ENCODE measurements at places on chromosomes 13 and 19.

- peak; percentile 42 for DNase-seq
Observed at GRCh38 chr19:996051-996838, 4.0 kb upstream of the GRIN3B start.

- no peak for DNase-seq
Observed at GRCh38 chr19:48591021-48591420, 15.5 kb upstream of the SPACA4 start.

GRCh38 chr19:5057860-5058259 lies 88.9 kb downstream of the KDM4B start:
- DNase-seq = no peak

GRCh38 chr19:9009431-9009830 lies 778 bp downstream of the MUC16 start:
- no peak for DNase-seq

DNA sequence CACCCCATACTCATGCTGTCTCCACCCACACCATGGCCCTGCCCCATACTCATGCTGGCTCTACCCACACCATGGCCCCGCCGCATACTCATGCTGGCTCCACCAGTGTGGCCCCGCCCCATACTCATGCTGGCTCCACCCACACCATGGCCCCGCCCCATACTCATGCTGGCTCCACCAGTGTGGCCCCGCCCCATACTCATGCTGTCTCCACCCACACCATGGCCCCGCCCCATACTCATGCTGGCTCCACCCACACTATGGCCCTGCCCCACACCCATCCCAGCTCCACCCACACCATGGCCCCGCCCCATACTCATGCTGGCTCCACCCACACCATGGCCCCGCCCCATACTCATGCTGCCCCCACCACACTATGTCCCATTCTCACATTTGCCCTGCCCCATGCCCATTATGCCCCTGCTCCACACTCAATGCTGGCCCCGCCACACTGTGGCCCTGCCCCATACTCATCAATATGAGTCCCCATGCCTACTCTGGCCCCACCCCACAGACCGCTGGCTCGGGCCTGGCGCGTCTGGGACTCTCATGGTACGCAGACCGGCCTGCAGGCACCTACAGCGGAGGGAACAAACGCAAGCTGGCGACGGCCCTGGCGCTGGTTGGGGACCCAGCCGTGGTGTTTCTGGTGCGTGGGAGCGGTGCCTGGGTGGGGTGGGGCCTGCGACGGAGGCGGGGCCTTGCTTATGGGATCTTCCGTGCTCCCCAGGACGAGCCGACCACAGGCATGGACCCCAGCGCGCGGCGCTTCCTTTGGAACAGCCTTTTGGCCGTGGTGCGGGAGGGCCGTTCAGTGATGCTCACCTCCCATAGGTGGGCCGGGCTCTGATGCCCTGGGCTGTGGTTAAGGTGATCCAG lies 3.7 kb upstream of the ARHGAP45 start:
- no peak for DNase-seq

- no peak for DNase-seq
Observed at GRCh38 chr13:42272804-42273175, 838 bp downstream of the AKAP11 start.

DNA sequence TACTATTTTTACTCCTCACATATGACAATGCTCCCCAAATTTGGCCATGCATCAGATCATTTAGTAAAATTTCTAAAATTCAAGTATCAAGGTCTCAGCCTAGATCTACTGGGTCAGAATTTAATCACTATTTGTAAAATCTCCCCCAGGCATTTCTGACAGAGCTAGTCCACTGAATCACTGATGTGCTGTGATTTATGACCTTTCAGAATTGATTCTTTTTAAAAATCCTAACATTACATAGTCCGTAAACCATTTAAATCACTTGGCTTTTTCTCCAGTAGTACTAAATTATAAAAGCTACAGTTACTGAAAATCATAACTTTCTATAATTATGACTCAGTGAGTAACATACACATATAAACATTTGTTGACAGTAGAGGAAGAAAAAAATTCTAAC lies 92.8 kb upstream of the RAP2A start:
- no peak for DNase-seq

- no peak for DNase-seq
Observed at GRCh38 chr13:111912991-111913760, 153.8 kb upstream of the SOX1 start.

- no peak for DNase-seq
Observed at GRCh38 chr13:80865329-80865728, 524.4 kb upstream of the SPRY2 start.

- DNase-seq = no peak
Observed at GRCh38 chr13:113239986-113240385, 30.6 kb downstream of the CUL4A start.

DNA sequence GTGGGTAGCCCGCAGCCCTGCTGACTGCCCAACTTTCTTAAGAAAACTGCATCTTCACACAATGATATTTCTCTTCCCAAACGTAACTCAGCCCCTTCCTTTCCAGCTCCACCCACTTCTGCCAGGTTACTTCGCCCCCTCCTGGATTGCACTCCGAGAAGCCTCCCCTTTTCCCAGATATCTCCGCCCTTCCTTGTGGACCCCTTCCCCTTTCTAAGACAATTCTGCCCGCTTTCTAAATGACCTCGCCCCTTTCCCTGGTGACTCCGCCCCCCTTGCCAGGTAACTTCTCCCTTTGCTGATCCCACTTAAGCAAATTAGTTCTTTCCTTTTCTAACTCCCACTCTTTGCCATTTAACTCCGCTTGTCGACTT lies 2.6 kb downstream of the VSIG10L start:
- DNase-seq = no peak

GRCh38 chr13:107238262-107238981 lies 670.5 kb upstream of the ARGLU1 start:
- DNase-seq = no peak

DNA sequence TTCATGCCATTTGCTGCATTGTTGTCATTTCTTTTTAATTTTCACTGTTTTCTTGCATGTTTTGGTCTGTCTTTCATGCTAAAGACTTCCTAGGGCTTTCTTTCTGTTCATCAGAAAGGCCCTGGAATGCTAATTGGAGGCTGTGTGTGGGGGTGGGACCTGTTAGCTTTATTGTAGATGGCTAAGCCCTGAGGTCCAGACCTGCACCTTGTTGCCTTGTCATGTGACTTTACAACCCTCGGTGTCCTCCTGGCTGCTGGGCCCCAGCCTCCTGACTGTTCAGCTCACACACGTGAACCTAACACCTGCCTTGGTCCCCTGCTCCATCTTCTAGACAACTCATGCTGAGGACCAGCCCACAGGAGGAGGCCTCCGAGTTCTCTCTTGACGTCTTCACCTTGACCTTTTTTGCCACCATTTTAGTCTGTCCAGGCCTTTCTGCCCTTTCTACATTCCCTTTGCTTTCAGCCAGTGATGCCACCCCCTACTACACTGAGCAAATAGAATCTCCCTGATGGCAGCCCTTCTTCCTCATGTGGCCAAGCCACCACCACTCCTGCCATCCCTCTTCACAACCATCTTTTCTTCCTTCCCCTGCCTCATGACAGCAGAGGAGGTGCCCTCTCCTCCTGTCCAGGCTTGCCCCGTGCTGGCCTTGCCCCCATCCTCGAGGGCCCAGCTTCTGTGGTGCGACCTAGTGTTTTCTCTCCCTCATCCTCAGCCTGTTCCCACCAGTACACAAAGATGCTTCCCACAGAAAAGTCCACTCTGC lies 41.4 kb upstream of the GPI start:
- DNase-seq = no peak

DNA sequence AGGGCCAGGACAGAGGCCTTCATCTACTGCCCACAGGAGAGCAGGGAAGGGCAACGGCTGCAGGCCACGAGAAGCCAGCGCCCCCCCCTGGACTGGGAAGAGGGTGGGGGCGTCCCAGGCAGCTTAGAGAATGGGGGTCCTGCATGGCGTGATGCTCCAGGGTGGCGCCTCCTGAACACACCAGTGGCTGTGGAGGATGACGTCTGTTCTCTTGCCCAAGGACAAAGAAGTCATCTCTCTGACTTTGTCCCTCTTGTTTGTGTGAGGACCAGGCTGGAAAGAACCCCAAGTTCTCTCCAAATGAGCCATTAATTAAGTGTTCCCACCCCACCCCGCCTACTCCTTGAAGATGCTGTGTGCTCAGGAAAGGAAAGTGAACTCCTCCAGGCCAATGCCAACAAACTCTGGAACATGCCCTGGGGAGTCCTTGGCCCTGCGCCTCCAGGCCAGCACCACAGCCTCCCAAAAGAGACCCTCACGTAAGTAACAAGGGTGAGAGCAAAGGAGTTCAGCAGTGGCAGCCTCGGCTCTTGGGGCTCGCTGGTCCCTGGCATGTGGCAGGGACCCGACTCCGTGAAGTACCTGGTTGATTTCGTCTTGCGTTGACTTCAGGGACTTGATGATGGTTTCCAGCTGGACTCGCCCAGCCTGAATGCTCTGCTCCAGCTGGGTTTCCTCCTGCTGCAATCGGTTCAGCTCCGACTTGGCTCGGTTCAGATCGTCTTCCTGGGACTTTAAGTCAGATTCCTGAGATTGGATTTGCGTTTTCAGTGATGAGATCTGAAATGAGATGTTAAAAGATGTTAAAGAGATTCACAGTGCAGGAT lies 68.4 kb downstream of the EPS15L1 start:
- DNase-seq = no peak

DNA sequence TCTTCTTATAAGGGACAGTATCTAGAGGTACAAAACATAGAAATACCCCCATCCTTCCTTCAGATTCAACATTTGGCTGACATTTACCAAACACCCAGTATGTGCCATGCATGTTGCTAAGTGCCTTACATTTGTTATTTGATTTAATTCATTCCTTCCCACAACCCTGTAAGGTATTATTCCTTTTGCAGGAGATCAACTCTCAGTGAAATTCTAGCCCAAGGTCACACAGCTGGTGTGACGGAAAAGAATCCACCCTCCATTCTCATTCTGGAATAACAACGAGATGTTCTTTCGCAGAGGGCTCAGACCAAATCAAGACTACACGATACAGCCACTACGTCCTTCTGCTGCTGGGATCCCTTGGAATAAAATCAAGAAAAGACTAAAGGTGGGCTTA lies 67.8 kb downstream of the C13orf42 start:
- DNase-seq = no peak

DNA sequence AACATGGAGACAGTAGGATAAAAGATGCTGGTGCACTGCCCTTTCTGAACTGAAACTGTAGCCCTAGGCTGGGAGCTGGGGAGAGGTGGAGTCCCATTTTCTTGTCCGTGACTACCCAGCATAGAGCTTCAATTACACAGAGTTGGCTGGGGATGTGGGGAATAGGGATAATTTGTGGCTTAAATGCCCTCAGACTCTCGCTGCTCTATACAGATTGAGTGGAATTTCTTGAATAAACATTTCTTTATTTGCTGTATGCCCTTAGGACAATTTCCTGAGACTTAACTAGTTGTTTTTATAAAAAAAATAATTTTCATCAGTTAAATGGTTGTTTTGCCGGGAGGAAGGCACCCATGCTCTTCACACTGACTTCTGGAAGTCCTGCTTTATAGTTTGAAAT lies 7.2 kb downstream of the IGFL2 start:
- DNase-seq = no peak

DNA sequence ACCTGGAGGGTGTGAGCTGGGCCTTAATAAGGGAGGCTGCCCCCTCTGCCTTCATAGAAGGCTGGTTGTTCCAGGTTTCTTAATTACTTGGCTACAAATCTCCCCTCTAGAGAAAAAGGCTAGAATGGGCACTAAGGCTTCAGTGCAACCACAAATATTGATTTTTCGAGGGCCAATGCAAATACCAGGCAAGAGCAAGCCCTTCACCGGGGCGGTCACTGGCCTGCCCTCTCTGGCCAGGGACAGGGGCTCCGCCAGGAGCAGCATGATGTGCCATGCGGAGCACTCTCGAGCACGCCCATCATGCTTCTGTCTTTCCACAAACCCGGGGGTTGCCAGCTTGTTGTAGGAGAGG lies 127.8 kb upstream of the SPACA7 start:
- DNase-seq = no peak

GRCh38 chr19:47231215-47232054 lies 436 bp upstream of the BBC3 start:
- peak; percentile 85 for DNase-seq

DNA sequence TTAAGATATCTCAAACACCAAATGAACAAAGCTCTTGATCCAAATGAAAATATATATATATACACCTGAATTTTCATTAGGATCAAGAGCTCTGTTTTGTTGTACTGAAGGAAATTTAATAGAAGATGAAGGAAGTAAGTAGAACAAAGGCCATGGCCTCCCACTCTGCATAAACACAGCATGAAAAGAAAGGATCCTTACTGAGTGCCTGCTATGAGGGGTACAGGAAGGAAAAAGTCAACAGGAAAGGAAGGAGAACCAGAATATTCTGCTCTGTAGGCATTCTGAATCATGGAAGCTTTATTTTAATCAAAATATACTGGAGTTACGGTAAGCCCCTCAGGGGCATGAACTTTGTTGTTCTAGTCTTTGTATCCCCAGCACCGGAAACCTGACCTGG lies 22.1 kb downstream of the TMTC4 start:
- no peak for DNase-seq

- no peak for DNase-seq
Observed at GRCh38 chr13:27822873-27823311, 30.6 kb downstream of the GSX1 start.

GRCh38 chr13:73696271-73696670 lies 437.9 kb downstream of the KLF12 start:
- DNase-seq = no peak
